ENCODE measurements at places on chromosomes 7 and 10.

GRCh38 chr7:129108581-129108980 is 35.9 kb upstream of the TSPAN33 start:
- DNase-seq: no peak

- DNase-seq: no peak
These were observed 54.9 kb downstream of the POT1 start for GRCh38 chr7:124874644-124875163.

GRCh38 chr10:45064998-45065397 is 64.3 kb downstream of the ZNF22 start:
- DNase-seq: no peak

- no peak for DNase-seq
These were observed 10.0 kb upstream of the TLX1 start for GRCh38 chr10:101120884-101121653.

DNA sequence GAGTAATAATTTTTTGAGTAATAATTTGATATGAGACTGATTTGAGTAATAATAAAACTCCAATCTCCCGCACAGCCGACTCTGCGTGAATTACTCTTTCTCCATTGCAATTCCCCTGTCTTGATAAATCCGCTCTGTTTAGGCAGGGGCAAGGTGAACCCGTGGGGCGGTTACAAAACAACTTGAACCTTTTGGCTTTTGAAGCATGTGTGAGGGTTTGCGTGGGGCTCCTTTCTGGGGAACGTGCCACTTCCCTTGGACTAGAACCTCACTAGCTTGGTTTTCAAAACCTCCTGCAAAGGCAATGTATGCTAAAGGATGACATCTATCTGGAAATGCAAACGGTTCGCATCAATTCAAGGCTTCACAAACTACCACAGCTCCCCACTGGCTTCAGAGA is 1.5 kb downstream of the CRPPA start:
- no peak for DNase-seq

DNA sequence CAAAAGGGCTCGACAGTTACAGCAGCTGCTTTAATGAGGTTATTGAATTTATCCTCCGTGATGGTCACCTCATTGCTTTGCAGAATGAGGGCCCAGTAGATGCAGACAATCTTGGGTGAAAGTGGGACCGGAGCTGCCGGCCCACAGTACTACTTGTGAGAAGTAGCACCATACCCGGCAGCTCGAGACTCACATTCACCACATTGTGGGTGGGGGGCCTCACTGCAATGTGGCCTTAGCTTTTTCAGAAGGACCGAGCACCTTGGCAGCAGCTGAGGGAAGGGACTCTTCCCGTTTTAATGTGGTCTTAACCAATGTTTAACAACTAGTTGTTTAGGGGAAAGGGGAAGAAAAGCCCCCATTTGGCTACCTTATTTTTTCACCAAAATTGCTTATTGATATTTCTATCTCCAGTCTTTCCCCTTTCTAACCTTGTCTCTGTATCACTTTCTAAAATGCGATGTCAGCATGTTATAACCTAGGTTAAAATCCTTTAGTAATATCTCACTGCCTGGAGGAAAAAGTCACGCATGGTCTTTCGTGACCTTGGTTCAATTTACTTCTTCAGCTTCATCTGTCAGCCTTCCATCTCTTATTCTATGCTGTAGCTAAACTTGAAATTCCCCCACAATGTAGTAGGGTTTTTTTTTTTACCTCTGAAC is 87.4 kb upstream of the PHYHIPL start:
- DNase-seq: no peak

Measured in HL-60 (cell line).